Endothelial cell of umbilical vein (primary cell): ENCODE measurements at places on chromosomes 16 and 17. TPM values are rescaled to one million over a fixed set of nuclear protein-coding genes. Genes with fewer than 3 reads are reported as not detected.

SLC39A11 gene
- 11.9 and 12.4 TPM in 2 replicates for total RNA-seq

SEC14L1 gene
- 606 and 631 TPM in 2 replicates for total RNA-seq

HSBP1 gene
- 134 and 136 TPM in 2 replicates for total RNA-seq

PRR35 gene
- total RNA-seq = not detected in 2 replicates

CTRB1 gene
- not detected in 2 replicates for total RNA-seq

RTN4RL1 gene
- not detected in 2 replicates for total RNA-seq

TMC8 gene
- total RNA-seq = 0.99 and 1.3 TPM in 2 replicates

PTGES3L gene
- not detected in 2 replicates for total RNA-seq

IRX3 gene
- total RNA-seq = not detected in 2 replicates

FBXW10B gene
- 0.90 and 2.5 TPM in 2 replicates for total RNA-seq

DOC2B gene
- total RNA-seq = 0.05 and 0.22 TPM in 2 replicates

KLHL10 gene
- total RNA-seq = not detected in 2 replicates

PPP1R9B gene
- total RNA-seq = 58.3 and 60.2 TPM in 2 replicates

KRT28 gene
- not detected in 2 replicates for total RNA-seq

MYCBPAP gene
- 0.25 and 0.66 TPM in 2 replicates for total RNA-seq

STX1B gene
- 0.07 and 0.11 TPM in 2 replicates for total RNA-seq

FZD2 gene
- 4.4 and 5.8 TPM in 2 replicates for total RNA-seq

RNF112 gene
- 0.11 TPM in 1 of 2 replicates, not detected in the other for total RNA-seq

PMP22 gene
- 51.2 and 67.2 TPM in 2 replicates for total RNA-seq

FOXF1 gene
- 1.1 and 2.2 TPM in 2 replicates for total RNA-seq

ABCA6 gene
- 16.8 and 30.5 TPM in 2 replicates for total RNA-seq

SPN gene
- total RNA-seq = not detected in 2 replicates

TBX6 gene
- total RNA-seq = 0.42 and 0.60 TPM in 2 replicates

CDH1 gene
- total RNA-seq = 0.69 TPM in 1 of 2 replicates, not detected in the other

ABCC6 gene
- 0.84 and 0.95 TPM in 2 replicates for total RNA-seq

MC1R gene
- 3.2 and 4.0 TPM in 2 replicates for total RNA-seq

DHRS7C gene
- not detected in 2 replicates for total RNA-seq

KRTAP1-1 gene
- total RNA-seq = not detected in 2 replicates

RCVRN gene
- total RNA-seq = not detected in 2 replicates

TBC1D3B gene
- total RNA-seq = 3.3 and 9.7 TPM in 2 replicates

HBZ gene
- not detected in 2 replicates for total RNA-seq

CCL8 gene
- not detected in 2 replicates for total RNA-seq

TRPV2 gene
- total RNA-seq = 6.7 and 10.6 TPM in 2 replicates

OR2C1 gene
- not detected in 2 replicates for total RNA-seq

PFN1 gene
- 1,167 and 1,191 TPM in 2 replicates for total RNA-seq

NLRC3 gene
- 3.4 and 8.2 TPM in 2 replicates for total RNA-seq

SPAG7 gene
- 65.1 and 75.2 TPM in 2 replicates for total RNA-seq

CRISPLD2 gene
- total RNA-seq = 0.73 TPM in 1 of 2 replicates, not detected in the other
